Activated T-cell treated with anti-CD3 and anti-CD28 coated beads, Interleukin-2, amount 50 U/mL, for 24 hours (primary cell): ENCODE measurements at places on chromosomes 16 and 17.

DNA sequence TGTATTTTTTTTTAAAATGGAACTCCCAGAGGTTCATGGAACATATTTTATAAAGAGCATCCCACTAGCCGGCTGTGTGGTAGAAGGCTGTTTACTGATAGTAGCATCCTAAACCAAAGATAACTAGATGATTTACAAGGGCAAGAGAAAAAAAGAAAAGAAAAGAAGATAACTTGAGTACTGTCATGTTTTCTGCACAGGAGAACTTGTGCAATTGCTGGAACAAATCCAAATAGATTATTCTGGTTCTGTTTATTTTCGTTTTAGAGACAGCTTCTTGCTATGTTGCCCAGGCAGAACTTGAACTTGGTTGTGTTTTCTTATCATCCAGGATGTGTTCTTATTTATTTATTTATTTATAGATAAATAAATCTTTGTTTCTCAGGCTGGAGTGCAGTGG lies 20.9 kb upstream of the PPM1D start:
- H3K4me3 ChIP-seq = no peak overlapping the region
- H3K27ac ChIP-seq = no peak overlapping the region
- peaks cover 7% of the 10 kb centered on the region for H3K4me1 ChIP-seq
- DNase-seq = no peak

DNA sequence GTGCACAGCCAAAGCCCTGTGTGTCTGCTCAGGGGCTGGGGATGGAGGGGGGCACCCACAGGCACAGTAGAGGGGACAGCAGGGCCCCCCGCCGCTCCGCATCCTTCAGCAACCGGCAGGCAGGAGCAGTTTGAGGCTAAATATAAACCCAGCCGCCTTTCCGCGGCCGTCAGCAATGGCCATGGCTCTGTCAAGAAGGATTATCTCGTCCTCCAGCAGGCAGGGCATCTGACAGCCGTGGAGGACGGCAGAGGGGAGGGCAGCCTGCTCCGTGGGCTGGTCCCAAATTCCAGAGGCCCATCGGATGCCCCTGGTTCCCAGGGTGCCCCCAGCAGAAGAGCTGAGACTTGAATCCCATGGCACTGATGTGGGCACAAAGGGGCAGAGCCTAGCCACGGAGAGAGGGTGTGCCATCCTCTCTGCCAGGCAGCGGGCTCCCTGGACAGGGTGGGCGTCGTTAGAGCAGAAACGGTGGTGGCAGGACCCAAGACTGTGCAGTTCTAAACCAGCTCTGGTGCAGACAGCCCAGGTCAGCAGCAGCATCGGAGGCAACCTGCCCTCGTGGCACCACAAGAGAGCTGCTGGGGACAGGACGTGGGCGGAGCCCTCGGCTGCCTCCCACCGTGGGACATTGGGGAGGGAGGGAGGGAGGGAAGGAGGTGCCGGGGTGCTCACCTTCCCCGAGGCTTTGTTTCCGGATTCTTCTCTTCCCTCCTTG lies 198.8 kb upstream of the CIBAR2 start:
- H3K36me3 ChIP-seq = no peaks in the 10 kb centered on the region
- H3K4me3 ChIP-seq = peak overlapping the region; percentile 29
- peak; percentile 51 for DNase-seq

- DNase-seq = no peak
- H3K36me3 ChIP-seq = no peaks in the 10 kb centered on the region
- peaks cover 6% of the 10 kb centered on the region for H3K4me1 ChIP-seq
- H3K4me3 ChIP-seq = no peak overlapping the region
These were observed 12.4 kb upstream of the TAC4 start for GRCh38 chr17:49859991-49860953.

DNA sequence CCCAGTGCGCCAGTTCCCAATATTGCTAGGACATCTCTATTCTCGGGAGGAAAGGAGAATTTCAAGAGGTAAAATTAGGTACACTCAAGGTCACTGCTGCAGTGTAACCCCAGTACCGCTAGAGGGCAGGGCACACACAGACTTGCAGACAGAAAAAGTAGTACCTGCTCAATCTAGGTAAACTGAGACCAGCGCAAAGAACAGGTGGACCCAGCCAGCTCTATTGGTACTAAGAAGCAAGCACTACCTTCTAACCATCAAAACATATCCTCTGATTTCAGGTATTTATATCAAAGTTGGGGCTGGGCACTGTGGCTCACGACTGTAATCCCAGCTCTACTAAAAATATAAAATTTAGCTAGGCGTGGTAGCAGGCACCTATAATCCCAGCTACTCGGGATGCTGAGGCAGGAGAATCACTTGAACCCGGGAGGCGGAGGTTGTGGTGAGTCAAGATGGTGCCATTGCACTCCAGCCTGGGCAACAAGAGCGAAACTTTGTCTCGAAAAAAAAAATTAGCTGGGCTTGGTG lies 3.6 kb upstream of the WDR81 start:
- peaks cover 10% of the 10 kb centered on the region for H3K36me3 ChIP-seq
- DNase-seq = peak; percentile 80
- H3K27ac ChIP-seq = peak overlapping the region; percentile 72
- no peaks in the 10 kb centered on the region for H3K27me3 ChIP-seq
- H3K4me1 ChIP-seq = peaks cover 41% of the 10 kb centered on the region

DNA sequence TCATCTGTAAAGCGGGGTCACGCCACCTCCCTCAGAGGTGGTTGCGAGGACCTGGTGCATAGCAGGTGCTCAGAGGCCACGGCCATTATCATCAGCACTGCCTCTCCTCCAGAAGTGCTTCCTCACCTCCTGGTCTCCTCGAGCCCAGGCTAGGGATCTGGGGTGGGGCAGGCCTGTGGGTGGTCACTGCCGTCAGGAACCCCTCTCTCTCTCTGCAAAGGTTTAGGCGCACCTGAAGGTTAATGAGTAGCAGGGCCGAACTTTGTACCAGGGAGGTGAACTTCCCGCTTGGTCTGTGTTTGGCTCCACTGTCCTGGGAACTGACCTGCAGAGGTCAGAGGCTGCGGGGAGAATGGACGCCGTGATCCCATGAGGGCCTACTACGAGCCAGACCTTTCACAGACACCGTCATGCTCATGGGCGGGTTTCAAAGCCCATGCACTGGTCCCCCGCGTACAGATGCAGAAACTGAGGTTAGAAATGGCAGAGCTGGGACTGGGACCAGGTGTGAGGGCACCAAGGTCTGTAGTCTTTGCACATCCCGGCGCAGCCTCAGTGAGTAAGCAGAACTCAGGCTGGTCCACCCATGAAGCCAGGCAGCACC lies 13.8 kb downstream of the JUP start:
- DNase-seq = no peak
- no peak overlapping the region for H3K27ac ChIP-seq
- H3K36me3 ChIP-seq = no peaks in the 10 kb centered on the region

DNA sequence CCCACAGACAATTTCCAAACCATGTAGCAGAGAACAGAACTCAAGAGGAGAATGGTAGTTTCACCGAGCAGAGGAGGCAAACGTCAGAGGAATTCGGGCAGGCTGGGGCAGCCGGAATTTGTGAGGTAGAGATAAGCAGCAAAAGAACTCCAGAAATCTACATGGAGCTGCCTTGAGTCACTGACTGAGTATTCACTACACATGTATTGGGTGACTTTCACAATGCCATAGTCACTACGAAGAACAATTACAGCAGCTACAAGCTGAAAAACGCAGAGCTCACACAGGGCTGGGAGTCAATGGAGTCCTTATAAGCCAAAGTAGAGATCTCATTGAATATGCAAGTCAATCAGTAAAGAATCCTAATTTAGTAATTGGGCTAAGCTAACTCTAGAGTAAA lies 13.4 kb downstream of the CMC2 start:
- H3K4me3 ChIP-seq = no peak overlapping the region
- H3K4me1 ChIP-seq = peaks cover 61% of the 10 kb centered on the region
- no peak for DNase-seq
- H3K36me3 ChIP-seq = peaks cover 75% of the 10 kb centered on the region

GRCh38 chr16:84067640-84068039 lies 25.0 kb upstream of the SLC38A8 start:
- H3K27ac ChIP-seq = no peak overlapping the region
- peaks cover 5% of the 10 kb centered on the region for H3K4me1 ChIP-seq
